Endothelial cell (in vitro differentiated cells): ENCODE measurements at places on chromosomes 12 and 14.

DNA sequence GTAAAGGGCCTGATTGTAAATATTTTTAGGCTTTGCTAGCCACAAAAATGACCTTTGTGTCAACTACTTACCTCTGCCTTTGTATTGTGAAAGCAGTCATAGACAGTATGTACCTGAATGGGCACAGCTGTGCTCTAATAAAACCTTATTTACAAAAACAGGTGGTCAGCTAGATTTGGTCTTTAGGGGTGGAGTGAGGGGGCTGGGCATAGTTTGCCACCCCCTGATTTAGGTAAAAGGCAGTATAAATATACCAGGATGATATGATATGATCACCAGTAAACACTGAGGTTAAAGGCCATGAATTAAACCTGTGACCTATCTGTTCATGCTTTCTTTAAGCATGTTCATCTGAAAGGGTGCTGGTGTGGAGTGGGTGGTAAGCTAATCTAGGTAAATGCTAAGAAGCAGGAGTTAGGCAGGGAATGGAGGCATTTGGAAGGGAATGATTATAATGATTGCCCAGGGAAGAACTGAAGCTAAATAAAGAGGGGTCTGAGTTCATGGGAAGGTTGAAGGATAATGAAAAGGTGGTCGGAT, 77.1 kb upstream of the BCAT1 start:
- DNase-seq, result no peak

GRCh38 chr12:46401662-46402061, 29.1 kb upstream of the SLC38A2 start:
- DNase-seq, result no peak

DNA sequence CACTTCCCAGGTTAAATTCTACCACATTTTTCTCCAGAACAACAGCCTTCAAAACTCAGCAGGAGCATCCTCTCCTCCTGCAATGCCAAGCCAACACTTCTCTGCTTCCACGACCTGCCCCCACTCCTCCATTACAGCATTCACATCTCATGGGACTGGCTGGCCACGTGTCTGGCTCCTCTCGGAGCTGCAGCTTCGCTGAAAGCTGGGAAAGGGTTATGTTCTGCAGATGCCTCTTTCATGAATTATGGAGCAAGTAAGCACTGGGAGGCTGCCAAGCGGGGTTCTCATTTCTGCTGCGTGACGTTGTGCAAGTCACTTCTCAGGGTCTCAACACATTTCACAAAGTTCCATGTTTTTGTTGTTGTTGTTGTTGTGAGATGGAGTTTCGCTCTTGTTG, 142.2 kb upstream of the RFLNA start:
- DNase-seq, result no peak

DNA sequence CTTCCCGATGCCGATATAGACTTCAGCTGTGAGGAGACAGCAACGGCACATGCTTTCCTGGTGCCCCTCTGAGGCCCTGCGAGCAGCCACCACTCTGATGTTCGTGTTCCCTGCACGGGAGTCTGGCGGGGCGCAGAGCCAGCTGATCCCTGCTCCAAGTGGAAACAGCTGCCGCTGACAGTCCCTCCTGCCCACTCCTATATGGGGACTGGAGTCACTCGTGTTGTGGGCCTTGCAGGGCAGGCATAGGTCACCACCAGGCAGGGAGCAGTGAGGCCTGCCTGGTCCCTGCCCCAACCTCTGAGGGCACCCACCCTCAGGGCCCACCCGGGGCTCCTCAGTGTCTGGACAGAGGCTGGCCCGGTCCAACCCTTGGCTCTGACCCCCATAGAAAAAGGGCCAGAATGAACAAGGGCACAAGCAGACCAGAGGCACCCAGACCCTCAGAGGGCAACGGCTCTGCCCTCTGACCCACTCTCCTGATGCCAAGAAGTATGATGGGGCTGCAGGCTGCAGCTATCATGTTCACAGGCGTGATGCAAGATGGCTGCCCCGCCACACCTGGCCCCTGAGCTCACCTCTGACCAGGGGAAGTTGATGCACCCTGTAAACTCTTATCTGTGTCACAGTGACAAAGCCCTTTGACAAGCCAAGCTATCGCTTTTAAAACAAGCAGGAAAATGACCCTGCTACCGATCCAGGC, 181.6 kb downstream of the CALM1 start:
- DNase-seq, result no peak

DNA sequence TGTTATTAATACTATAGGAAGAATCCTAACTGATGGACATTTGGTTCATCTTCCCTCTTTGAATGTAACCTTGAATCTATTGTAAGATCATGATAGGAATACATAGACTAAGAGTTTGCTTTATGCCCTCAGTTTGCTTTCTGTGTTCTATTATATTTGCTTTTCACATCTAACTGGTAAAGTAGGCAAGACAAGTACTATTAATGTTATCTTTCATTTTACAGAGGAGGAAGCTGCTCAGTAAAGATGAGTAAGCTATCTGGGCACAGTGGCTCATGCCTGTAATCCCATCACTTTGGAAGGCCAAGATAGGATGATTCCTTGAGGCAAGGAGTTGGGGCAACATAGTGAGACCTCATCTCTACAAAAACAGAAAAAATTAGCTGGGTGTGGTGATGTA, 103.0 kb downstream of the TMTC2 start:
- DNase-seq, result no peak

GRCh38 chr12:46402941-46403718, 30.6 kb upstream of the SLC38A2 start:
- DNase-seq, result no peak

- DNase-seq, result no peak
These were observed 92.1 kb upstream of the FZD10 start for GRCh38 chr12:130070126-130070611.

DNA sequence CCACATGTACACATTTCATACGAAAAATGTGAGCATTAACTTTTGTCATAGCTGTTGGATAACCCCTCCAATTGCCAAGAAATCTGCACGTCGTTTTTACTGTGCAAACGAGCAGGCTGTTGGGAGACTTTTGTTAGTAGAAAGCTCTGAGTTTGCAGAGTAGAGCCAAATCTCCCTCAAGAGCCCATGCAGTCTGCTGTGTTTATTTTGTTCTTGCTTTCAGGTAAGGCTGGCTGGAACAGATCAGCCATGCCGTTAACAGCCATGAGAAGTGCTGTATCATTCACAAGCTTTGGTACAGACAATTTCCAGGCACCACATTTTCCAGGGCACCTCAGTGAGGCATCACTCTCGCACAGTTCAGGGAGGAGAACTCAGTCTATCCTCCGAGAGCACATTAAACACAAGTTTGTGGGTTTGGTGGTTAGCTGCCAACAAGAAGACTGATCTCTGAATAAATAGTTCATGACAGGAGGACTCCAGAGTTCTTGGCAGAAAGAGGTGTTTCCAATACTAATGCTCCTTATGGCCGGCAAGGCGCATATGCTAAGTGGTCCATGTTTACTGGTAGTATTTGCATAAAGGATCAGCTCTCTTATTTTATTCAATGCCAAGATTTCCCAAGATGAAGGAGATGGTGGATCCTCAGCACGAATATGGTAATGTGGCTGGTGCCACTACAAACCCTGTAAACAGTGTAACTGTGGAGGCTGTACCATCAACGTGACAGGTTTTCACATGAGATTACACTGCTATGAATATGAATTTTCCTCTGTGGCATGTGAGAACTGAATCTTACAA, 30.3 kb upstream of the PELI2 start:
- no peak for DNase-seq

- no peak for DNase-seq
These were observed 96.5 kb downstream of the KCNA5 start for GRCh38 chr12:5140190-5140589.

GRCh38 chr14:74551431-74552371, 58.1 kb downstream of the ISCA2 start:
- DNase-seq, result no peak

DNA sequence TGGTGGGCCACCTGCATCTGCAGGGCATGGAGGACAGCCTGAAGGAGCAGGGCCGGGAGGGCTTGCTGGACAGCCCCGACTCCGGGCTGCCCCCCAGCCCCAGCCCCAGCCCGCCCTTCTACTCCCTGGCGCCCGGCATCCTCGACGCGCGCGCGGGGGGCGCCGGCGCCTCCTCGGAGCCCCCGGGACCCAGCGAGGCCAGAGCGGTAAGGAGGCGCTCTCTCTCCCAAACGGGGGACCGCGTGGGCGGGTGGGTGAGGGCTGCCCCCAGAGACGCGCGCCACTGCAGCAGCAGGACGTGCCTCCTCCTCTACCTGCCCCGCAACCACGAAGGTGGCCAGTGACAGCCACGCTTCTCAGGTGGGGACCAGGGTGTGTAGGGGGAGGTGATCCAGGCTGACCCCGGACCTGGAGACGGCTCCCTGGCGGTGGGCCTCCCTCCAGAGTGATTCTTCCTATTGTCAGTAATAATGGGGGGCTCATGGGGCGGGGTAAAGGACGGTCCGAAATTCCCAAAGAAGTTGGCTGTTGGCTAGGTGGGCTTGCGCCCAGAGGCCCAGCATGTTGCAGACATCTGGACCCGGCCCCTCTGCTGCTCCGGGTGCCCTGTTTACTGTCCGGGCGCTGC, 652 bp downstream of the RFLNA start:
- DNase-seq, result no peak

GRCh38 chr14:103073876-103074728, 9.9 kb upstream of the LBHD2 start:
- DNase-seq, result no peak

DNA sequence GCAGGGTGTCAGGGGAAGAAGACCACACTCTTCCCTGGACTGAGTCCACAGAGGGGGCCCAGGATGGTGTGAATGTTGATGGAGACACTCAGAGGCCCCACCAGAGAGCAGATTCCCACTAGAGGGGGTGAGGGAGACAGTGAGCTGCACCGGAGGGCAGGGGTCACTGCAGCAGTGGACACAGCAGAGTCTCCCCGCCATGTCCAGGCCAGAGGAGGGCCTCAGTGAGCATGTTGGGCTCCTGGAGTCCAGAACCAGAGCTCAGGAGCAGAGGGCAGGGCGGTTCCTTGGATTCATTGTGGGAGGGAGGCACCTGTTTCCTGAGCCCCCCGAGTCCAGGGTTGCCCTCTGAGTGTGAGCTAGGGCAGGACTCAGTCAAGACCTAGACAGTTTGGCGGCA, 1.8 kb upstream of the KRT82 start:
- no peak for DNase-seq

- peak; percentile 33 for DNase-seq
These were observed 9.9 kb downstream of the PMEL start for GRCh38 chr12:55955800-55956508.

DNA sequence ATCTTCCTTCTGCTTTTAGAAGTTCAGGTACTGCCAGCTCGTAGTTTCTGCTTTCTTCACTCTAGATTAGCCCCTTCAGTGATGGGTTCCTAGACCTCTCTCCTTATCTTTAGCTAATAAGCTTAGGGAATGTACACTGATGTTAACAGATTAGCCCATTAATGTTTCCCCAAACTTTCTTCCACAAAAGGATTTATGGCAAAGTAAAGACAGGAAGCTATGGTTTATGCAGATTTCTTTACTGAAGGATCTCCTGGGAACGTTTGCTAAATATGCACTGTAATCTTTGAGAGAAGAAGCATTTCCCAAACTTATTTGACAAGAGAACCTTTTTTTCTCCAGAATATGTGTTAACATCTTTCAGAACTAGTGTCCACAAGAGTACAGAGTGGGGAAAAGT, 4.2 kb downstream of the SOCS4 start:
- DNase-seq, result no peak

- peak; percentile 66 for DNase-seq
These were observed 911 bp upstream of the SCNN1A start for GRCh38 chr12:6376079-6376869.

GRCh38 chr14:70086685-70087379, 101.9 kb downstream of the SLC8A3 start:
- DNase-seq, result peak; percentile 28

DNA sequence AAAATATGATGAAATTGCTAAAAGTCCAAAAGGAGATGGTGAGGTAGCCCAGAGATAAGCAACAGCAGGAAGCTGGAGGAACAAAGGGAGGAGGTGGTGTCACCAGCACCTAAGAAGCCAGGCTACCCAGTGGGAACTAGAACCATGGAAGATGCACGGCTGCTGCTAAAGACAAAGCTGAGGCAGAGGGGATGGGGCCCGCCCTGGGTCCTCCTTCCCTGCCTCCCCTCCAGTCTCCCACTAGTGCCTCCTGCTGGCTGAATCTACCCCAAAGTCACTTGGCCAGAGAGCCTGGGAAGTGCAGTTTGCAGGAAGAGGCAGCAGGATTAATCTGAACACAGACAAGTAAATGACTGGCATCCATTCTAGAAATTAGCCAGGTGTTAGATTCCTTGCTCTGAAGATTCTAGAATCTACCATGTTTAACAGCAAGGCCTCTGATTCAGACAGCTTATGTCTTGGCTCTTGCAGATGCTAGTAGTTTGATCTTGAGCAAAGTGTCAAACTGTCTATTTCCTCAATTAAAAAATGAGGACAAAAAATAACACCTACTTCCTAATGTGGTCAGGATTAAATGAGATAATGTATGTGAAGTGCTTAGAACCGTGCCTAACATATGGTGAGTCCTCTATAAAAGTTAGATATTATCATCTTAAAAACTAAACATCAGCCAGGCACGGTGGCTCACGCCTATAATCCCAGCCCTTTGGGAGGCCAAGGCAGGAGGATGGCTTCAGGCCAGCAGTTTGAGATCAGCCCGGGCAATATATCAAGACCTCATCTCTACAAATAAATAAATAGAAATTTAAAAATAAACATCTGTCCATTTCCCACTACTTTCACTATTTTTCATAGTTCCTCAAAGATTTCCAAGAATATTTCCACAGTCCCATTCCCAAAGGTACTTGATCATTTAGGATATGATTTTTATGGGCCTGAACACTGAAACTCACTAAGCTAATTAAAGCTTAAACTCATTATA, 5.8 kb upstream of the LRP10 start:
- peak; percentile 30 for DNase-seq

GRCh38 chr14:75323571-75323970, 44.9 kb downstream of the FOS start:
- DNase-seq, result no peak

DNA sequence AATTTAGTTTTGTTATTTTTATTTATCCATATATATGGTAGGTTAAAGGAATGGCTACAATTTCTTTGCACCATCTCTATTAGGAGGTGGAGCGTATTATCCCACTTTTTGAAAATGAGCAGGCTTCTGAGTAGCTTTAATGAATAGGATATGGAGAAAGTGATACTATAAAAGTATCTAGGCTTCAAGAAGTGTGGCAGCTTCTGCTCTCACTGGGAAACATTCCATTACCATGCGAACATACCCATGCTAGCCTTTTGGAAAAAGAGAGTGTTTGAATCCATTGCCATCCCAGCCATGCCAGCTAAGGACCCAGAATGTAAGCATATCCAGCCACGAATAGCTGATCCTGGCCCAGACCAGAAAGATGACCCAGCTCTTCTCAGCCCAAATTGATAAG, 107.3 kb downstream of the SLC38A4 start:
- no peak for DNase-seq

GRCh38 chr14:76413962-76414600, 38.1 kb downstream of the ESRRB start:
- no peak for DNase-seq

DNA sequence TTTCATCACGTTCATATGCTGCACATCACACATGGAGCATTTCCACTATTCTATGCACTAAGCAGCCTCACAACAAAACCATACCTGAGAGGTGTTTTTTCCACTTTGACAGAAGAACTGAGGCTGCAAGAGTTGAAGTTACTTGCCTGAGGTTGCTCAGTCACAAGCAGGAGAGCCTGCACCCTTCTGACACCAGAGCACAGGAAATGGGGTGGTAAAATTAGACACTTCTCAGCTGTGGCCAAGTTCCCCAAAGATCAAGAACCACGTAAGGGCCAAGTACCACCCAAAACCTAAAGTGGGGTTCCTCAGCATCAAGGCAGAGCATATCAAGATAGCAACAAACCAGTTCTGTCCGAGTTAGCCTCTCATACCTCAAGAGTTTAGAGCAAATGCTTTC, 185.8 kb downstream of the CAPZA3 start:
- no peak for DNase-seq
